ENCODE measurements at places on chromosomes 7 and 10.

DNA sequence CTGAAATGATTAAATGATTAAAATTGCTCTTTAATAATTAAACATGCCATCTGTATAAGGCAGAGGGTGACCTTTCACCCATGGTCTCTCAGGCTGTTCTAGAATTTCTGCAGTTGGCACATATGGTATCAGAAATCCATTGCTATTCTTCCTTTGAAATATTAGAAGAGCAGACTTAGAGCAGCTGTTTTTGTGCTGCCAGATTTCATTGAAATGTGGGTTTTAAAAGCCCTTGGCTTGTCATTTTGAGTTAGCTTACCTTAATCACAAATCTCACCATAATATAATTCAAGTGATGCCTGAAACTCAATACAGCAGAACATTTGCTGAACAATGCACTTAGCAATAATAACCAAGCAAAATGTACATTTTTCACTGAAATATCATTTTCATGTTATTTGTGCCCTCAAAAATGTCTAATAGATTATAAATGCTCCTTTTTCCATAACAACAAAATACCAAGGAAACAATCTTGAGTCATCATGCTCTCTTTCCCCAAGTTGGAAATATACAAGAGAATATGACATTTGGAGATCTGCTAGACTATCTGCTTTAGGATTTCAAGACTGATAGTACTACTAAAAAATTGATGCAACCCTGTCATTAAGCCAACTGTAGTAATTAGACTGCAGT lies 16.1 kb upstream of the PTTG1IP2 start:
- DNase-seq: peak; percentile 82

DNA sequence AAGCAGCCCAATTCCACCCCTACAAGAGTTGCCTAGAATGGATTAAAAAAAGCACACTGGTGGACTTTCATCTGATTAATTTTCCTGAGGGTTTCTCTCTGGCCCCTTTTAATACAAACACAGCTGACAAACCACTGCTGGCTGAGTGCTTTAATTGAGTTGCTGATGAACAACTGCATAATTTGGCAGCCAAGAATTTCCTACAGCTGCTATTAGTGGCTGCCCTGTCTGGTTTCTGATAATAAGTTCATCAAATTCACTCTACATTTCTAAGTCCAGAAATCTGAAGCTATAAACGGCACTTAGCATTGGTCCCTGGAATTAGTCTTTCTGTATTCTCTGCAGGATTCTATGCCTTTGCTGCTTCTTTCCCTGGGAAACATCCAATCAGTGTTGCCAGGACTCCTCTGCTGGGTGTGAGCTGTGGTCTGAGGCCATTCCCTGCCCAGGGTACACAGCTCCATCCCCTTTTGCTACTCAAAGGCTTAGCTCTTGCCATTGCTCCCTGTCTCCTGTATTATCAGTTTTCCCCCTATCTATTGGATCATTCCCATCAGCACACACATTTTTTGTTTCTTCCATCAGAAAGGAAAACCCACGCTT lies 110.6 kb downstream of the LSM5 start:
- no peak for DNase-seq

DNA sequence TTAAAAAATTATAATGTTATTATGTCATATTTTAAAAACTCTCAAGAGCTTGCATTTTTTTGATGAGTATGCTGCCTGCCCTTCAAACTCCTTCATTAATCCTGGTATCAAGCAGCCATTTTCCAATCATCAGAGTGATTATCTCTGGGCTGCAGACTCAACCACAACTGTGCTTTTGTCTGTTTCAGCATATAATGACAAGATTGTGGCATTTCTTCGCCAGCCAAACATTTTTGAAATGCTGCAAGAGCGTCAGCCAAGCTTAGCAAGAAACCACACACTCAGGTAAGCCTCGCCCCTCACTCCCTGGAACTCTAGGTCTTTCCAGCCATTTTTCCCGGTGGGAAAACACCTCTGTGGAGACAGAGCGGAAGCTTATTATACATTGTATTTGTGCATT lies 90.0 kb upstream of the STK17A start:
- DNase-seq: no peak

DNA sequence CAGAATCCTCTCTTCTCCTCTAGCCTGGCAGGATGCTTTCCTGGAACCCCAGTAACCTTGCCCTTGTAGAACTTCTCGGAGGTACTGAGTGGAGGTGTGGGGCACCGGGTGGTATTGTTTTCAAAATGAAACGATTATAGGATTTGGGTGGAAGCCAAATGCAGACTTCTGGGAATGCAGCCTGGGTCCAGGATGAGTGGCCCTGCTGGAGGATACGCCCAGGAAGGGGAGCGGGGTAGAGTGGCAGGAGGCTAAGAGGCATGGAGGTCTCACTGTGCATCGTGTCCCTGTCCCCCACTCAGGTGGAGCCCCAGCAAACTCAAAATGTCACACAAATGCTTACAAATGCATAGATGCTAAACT lies 109.1 kb upstream of the PPIF start:
- DNase-seq: no peak

DNA sequence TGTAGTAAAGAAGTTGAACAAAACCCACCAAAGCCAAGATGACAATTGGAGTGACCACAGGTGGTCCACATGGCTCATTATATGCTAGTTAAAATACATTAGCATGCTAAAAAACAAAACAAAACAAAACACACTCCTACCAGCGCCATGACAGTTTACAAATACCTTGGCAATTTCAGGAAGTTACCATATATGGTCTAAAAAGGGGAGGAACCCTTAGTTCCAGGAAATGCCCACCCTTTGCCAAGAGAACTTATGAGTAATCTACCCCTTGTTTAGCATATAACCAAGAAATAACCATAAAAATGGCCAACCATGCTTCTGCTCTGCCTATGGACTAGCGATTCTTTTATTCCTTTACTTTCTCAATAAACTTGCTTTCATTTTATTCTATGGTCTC lies 979.1 kb upstream of the POT1 start:
- DNase-seq: no peak

- no peak for DNase-seq
Measured at GRCh38 chr10:9188022-9188810, 1133.7 kb downstream of the GATA3 start.

DNA sequence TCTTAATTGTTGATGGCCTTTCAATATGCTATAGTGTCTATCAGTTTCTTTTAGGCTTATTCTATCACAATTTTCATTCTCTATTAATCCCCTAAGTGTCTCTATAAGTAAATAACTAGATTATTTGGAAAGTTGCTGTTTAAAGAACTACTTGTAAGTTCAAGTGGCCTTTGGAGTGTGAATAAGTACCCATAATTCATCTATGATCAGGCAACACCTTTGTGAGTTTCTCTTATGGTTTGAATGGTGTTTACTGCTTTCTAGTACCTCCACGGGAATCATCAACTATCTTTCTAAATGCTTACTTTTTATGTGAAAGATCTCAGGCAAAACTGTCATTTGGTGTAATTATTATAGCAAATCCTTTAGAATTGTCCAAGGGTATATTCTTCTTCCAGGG lies 166.7 kb downstream of the POU6F2 start:
- no peak for DNase-seq

All from DMS 273 treated with DMSO at 0.1 percent for 48 hours (cell line).